ENCODE measurements at places on chromosomes 2 and 18.

GRCh38 chr2:216033403-216033802 is 20.1 kb upstream of the MREG start:
- DNase-seq: no peak

- no peak for DNase-seq
Measured at GRCh38 chr2:17122887-17123501, 395.2 kb downstream of the RAD51AP2 start.

- DNase-seq: no peak
Measured at GRCh38 chr2:205834796-205835195, 152.5 kb downstream of the NRP2 start.

- DNase-seq: no peak
Measured at GRCh38 chr18:44789710-44790109, 109.0 kb downstream of the SETBP1 start.

- DNase-seq: no peak
Measured at GRCh38 chr18:14941256-14941655, 193.3 kb downstream of the ANKRD30B start.

DNA sequence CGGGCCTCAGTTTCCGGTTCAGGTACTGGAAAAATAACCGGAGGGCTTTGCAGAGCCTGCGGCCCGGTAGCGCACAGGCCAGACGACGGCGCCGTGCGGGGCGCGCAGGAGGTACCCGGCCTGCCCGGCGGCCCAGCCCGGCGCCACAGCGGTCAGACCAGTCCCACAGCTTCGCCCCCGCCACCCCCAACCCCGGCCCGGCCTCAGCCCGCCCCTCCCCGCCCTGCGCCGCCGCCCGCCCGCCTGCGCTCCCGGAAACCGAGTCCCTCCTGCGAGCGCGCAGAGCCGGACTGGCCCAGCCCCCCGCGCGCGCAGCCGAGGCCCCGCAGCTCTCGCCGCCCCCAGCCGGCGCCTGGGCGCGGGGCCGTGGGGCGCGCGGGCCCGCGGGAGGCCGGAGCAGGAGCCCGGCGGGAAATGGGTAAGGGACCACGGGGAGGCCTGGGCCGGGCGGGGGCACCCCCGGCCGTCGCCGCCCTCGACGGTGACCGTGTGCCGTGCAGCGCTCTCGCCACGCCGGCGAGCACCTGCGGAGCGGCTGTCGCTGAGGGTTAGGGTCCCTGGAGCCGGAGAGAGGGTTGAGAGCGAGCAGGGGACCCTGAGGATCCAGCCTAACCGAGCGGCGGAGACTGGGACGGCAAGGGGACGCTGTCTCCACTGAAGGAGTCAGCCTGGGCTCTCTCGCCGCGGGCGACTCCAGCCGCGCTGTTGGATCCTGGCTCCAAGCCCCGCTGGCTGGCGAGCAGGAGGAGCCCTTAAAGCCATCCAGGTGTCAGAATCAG is 16.5 kb upstream of the PSD4 start:
- peak; percentile 14 for DNase-seq

DNA sequence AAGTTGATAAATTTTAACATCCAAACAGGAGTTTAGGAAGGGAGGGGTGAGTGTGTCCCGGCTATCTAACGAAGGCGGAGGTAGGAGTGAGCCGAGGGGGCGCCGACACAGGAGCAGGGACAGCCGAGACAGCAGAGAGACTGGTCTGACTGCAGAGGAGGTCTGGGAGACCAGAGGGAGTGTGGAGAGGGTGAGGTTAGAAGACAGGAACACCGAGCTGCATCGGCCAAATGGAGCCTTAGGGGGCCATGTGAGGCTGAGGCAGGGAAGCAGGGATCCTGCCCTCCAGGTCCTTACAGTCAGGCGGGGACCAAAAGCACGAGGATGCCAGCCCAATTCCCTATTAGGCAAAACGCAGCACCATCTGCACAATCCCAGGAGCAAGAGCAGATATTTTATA is 67.0 kb downstream of the SFXN5 start:
- no peak for DNase-seq

GRCh38 chr2:69300650-69301049 is 86.4 kb downstream of the GFPT1 start:
- no peak for DNase-seq

DNA sequence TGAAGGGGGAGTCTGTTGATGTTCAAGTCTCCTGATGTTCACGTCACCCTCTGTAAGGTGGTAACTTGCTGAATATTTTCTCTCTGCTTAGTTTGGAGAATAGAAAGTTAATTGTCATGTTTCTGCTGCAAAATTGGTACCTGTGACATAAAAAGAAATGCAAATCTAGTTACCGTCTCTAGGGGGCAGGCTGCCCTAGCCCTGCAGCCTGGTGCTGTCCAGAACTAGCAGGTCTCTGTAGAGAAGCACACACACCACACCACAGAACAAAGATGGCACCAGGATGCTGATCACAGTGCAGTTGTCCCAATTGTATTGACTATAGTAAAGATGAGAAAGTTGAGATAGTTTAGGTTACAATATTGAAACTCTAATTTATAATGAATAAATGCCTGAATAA is 47.0 kb downstream of the SLC9A4 start:
- peak; percentile 3 for DNase-seq

DNA sequence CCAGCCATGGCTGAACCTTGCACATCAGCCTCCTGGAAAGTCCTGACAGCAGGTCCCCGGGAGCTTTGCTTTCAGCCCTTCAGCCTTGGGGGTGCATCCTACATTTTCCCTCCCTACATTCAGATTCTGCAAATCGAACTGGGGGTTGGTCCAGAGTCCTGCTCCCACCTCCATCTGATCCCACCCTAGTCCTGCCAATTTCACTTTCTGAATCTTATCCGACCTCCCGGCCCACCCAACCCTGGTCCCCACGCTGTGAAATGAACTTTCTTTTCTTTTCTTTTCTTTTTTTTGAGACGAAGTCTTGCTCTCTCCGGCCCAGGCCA is 47.8 kb upstream of the ODC1 start:
- DNase-seq: no peak

- DNase-seq: no peak
Measured at GRCh38 chr2:176592216-176592615, 323.0 kb downstream of the MTX2 start.

- DNase-seq: no peak
Measured at GRCh38 chr2:228688007-228688645, 506.6 kb upstream of the SPHKAP start.

DNA sequence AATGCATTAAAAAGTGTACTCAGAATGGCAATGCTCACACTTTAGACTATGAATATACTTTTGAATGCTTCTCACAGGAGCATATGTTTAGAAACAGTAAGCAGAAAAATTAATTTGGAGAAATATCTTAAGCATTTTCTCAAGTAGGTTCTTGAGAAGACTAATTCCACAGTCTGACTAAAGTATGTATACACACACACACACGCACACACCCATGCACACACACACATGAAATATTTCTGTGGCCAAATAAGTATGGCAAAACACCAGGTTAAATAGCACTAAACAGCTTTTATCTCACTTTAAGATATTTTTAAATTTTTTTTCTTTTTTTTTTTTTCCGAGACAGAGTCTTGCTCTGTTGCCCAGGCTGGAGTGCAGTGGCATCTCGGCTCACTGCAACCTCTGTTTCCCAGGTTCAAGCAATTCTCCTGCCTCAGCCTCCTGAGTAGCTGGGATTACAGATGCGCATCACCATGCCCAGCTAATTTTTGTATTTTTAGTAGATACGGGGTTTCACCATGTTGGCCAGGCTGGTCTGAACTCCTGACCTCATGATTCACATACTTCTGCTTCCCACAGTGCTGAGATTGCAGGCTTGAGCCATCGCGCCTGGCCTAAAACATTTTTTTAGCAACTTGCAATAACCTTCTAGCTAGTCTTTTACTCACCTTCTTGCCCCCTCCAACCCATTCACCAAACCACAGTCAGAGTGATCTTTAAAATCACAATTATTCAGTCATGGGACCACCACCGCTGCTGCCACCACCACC is 67.5 kb upstream of the SCG2 start:
- no peak for DNase-seq

- no peak for DNase-seq
Measured at GRCh38 chr18:51039138-51040112, 9.4 kb downstream of the SMAD4 start.

Measured in NCI-H1048 (cell line).